ENCODE measurements at places on chromosomes 7 and 10.

GRCh38 chr7:22864855-22865601, 42.4 kb upstream of the TOMM7 start:
- peak; percentile 52 for DNase-seq

GRCh38 chr7:83930262-83930661, 264.3 kb downstream of the SEMA3A start:
- no peak for DNase-seq

DNA sequence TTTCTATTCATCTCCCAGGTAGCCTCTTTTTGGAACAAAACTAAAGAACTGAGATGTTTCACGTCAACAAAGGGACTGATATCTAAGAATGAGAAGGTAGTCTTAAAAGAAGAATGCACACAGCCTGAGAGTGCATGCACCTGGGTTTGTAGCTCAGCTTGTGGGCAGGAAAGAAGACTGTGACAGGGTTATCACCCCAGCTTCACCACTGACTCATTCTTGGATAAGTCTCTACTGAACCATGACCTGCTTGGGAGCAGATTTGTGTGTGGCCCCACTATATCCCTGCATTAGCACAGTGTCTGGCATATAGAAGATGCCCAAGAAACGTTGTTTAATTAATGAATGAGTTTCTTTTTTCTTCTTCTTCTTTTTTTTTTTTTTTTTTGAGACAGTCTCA, 187.5 kb downstream of the GPAM start:
- no peak for DNase-seq

- no peak for DNase-seq
Observed at GRCh38 chr7:94907026-94907810, at the start of gene PPP1R9A. PPP1R9A (plus strand) TSS chr7:94907594; CDS start chr7:94910114, 2,520 bp downstream.
